AML-193 (cell line): ENCODE measurements at places on chromosomes 2 and 18.

DNA sequence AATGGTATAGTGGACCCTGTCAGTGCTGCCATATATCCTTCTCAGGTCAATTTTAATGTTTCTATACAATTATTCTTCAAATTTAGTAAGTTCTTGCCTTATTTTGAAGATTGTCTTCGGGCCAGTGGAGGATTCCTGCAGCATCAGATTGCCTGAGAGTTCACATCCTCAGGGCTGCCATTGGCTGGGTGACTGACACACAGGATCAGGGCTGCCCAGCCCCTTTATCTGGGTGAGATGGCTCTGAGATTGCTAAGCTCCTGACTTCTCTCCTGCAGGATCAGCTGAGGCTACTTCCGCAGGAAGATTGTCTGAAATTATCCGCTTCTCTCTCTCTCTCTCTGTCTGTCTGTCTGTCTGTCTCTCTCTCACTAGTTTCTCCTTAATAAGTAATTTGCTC is 567.4 kb downstream of the TSN start:
- no peak for DNase-seq

- DNase-seq, result peak; percentile 36
These were observed 39.0 kb downstream of the COA5 start for GRCh38 chr2:98569197-98569793.

DNA sequence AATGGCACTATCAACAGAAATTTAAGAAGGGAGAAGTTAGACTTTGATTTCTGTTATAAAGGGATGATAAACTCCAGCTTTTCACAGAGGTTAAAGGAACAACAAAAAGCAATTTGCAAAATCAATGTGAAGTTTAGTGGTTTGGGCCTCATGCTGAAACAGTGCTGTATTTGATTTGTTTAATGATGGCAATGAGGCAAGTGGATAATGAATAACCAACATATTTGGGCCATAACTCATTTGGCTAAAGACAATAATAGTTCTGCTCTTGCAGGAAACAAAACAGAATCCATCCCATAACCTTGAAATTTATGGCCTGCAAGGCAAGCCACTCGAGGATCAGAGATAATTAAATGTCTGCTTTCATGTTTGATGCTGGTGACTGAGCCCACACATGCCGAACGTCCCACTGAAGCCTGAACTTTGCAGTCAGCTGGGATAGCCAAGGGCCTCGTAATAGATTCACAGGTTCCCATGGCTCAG is 56.5 kb downstream of the TPGS2 start:
- no peak for DNase-seq

GRCh38 chr2:106649306-106649705 is 162.1 kb downstream of the CD8B2 start:
- no peak for DNase-seq

GRCh38 chr2:159589286-159589685 is 27.1 kb downstream of the BAZ2B start:
- no peak for DNase-seq

GRCh38 chr2:196989496-196989895 is 63.0 kb upstream of the PGAP1 start:
- peak; percentile 21 for DNase-seq

GRCh38 chr18:37578182-37578678 is 12.6 kb upstream of the CELF4 start:
- DNase-seq, result no peak

DNA sequence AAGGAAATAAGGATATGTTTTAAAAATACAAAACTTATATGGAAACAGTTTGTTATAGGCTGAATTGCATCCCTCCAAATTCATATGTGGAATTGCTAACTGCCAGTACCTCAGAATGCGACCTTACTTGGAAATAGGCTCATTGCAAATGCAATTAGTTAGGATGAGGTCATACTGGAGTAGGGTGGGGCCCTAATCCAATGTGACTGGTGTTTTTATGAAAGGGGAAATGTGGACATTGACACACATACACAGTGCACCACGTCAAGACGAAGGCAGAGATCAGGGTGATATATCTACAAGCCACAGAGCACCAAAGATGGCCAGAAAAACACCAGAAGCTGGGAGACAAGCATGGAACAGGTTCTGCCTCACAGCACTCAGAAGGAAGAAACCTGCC is 494.2 kb downstream of the TSN start:
- DNase-seq, result no peak

- no peak for DNase-seq
These were observed 126.9 kb downstream of the NFATC1 start for GRCh38 chr18:79522451-79523205.

DNA sequence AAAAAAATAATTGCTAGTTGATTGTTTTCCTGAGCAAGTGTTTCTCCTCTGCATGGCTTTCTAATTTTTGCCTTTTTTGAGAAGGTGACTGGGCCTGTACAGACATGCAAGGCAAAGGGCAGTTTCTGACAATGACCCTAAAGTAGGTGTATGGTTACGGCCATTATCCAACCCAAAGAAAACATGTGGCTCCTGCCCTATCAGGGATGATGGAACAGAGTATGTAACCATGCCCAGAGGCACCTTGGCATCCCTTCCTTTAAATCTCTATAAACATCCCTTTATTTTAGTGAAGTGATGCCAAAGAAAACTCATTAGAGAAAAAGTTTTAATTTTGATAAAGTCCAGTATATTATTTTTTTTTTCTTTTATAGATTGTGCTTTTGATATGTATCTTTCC is 217.5 kb downstream of the LPIN1 start:
- DNase-seq, result no peak

GRCh38 chr2:69554981-69555380 is 88.6 kb downstream of the AAK1 start:
- DNase-seq, result no peak

DNA sequence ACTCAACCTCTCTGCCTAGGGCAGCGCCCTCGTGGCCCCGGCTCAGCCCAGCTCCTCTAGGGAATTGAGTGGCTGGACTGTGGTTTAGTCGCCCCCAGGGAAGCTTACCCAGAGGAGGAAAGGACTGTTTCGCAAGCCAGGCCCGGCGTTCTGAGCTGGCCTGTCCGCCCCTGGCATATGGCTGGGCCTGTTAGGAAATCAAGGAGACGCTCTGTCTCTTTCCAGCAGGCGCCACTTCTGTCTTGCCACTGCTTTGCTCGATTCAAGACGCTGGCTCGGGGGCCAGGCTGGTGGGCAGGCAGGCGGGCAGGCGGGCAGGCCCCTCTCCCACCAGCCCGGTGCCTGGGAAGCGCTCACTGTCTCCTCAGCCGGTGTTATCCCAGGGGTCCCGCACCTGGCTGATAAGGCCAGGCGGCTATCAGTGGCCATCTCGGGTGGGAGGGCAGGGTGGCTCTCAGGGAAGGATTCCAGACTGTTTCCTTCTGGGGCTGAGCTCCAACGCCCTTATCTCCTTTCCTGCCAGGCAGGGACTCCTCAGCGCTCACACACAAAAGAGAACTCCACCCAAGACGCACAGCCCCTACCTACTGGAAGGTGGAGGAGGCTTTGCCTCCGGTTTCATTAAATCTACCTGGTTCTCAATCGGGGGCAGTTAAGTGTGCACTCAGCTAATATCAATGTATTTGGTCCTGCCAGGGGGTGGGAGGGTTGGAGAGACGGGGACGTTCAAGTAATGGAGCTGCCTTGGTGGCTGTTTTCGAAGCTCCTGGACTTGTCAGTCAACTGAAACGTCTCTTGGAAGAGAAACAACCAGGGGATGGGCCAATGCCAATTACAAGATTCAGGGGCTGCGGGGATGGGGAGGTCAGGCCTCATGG is 109.1 kb downstream of the SMAD7 start:
- peak; percentile 70 for DNase-seq

GRCh38 chr2:240704651-240705050 is 13.0 kb downstream of the AQP12A start:
- DNase-seq, result no peak

DNA sequence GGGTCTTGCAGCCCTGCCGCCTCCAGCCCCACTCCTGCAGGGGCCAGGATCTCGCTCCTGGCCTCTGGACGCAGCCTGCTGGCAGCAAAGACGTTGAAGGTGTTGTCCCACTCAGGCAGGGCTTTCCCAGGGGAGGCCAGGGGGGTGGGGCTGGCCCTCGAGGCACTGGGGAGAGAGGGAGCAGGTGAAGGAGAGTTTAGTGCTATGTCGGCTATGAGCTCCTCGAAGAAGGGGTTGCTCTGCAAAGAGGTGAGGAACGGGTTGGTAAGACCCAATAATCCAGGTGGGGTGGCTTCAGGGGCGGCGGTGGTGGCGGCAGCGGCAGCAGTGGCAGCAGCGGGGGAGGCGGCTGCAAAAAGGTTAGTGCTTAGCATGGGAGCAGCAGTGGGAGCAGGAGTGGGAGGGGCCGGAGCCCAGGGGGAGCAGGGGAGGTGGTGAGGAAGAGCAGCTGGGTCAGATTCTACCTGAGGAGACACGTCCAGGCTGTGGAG is 9.7 kb upstream of the SFXN5 start:
- DNase-seq, result no peak

GRCh38 chr2:176152350-176153181 is 1.2 kb downstream of the HOXD4 start:
- DNase-seq, result no peak

DNA sequence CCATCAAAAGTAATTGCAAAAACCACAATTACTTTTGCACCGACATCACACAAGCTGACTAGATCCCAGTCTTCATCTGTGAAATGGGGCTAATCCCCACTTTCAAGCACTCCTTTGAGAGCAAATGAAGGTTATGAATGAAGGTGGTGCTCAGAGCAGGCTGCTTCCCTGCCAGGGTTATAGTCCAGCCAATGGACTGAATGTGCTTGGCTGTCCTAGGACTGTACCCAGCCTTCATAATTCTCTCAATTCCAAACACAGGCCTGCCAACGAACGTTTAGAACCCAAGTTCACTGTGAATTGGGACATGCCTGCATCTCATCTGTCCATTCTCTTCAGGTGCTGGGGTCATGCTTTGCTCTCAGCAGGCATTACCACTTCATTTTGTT is 27.8 kb upstream of the ICOS start:
- no peak for DNase-seq

DNA sequence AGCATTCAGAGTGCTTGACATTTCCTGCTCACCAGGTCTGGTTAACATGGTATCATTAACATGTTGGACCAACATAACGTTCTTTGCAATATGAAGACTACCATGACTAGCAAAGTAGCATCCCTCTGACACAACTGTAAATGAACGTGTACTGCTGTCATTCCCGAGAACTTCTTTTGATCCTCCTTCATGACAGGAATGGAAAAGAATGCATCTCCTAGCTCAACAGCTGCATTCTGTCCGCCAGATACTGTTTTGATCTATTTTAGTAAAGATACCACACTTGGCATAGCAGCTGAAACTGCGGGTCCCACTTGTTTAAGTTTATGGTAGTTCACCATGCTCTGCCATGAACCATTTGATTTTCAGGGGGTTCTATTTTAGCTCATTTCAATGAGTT is 144.2 kb upstream of the PARD3B start:
- DNase-seq, result no peak

GRCh38 chr2:226838722-226839121 is 2.9 kb downstream of the RHBDD1 start:
- DNase-seq, result no peak

- no peak for DNase-seq
These were observed 145.1 kb downstream of the KCNE4 start for GRCh38 chr2:223197046-223197445.

DNA sequence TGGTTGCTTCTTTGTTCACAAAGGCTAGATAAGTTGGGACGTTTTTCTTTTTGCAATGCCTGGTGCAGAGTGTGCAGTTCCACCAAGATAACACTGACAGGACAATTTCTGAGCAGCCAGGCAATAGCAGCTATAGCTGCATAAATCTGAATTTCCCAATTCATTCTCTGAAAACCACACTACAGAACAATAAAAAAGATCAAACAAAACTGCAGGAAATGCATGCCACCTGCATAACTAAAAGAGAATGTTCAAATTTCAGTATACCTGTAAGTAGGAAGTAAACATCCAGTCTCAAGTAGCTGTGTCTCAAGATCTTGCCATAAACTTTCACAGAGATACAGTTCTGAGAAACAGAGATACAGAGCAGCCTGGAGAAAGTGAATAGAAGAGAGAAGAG is 5.3 kb upstream of the KCTD18 start:
- no peak for DNase-seq

DNA sequence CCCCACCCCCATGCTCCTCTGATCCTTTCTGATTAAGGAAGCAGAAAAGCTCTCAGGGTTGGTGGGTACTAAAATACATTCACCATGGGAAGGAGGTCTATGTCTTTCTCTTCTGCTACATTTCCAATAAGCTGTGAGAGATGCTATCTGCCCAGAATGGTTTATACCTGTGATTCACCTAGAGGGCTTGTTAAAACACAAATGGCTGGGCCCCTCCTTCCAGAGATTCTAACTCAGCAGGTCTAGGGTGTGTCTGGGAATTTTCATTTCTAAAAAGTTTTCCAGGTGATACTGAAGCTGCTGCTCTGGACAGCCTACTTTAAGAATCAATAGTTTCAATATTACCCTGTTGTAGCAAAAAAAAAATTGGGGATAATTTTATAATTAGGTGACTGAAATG is 772.2 kb upstream of the ZEB2 start:
- no peak for DNase-seq

- DNase-seq, result no peak
These were observed 202.4 kb upstream of the SIX2 start for GRCh38 chr2:45211636-45212035.

DNA sequence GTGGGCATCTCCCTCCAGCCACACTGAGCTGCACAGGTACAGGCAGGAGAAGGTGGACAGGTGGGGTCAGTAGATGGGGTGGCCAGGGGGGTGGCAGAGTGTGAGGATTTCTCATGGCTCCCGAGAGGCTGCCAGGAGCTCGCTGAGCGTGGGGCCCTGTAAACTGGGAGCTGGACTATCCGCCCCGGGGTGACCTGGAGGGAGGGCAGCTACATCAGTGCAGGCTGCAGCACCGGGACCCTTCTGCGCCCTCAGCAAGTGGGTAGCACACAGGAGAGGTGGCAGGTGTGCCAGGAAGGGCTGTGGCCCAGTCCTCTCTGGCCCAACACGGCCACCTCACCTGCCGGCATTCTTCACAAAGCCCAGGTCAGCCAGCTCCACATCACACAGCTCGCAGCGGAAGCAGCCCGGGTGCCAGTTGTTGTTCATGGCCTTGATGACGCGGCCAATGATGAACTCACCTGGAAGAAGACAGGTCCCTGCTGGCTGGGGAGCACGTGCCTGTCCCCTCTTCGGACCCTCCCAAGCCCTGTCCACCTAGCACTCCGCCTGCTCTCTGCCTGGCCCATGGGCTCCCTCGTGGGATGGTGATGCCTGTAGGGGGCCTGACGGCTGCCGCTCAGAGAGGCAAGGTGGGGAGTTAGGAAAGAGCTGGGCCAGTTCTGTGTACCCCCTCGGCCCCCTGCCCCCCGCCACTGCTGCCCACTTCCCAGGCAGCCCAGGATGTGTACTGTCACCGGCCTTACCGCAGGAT is 8.3 kb downstream of the GPR17 start:
- no peak for DNase-seq

- no peak for DNase-seq
These were observed 9.8 kb upstream of the PAPOLG start for GRCh38 chr2:60746318-60746717.

DNA sequence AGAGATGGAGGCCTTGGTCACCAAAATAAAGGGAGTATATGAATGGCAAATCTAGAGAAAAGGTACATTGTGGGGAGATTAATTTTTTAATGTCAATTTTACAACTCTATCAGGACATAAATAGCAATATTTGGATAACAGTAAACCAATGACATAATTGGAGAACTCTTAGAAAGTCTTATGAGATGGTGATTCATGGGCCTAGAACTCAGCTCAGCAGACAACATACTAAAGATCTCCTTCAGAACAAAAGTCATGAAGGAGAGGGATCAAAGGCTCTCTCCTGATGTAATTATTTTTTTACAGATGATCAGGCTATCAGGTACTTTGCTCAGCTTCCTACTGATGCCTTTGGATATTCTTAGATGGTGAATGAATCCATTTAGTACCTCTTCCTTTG is 90.0 kb downstream of the CRACDL start:
- DNase-seq, result no peak
